ENCODE measurements at places on chromosomes 1 and 21.

GRCh38 chr1:242784807-242785206 is 260.3 kb upstream of the PLD5 start:
- no peak for DNase-seq

- DNase-seq = peak; percentile 32
These were observed 50.1 kb downstream of the ZNF281 start for GRCh38 chr1:200359610-200360163.

- no peak for DNase-seq
These were observed 19.3 kb upstream of the RUNX3 start for GRCh38 chr1:24949331-24949881.

DNA sequence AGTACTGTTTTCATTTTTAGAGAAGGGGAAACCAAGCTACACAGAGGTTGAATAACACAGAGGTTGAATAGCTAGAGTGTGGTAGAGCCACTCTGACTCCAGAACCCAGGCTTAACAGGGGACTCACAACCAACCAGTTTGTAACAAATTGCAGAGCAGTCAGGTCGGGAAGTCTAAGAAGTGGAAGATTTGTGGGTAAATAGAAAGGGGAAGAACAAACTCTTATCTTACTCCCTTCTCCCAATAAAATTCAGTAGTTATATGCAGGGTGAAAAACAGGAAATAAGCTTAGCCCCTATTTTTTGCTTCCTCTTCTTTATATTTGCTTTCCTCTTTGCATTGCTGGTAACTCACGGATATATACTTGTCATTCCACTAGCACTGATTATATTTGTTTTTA is 23.2 kb downstream of the CDC42 start:
- no peak for DNase-seq

DNA sequence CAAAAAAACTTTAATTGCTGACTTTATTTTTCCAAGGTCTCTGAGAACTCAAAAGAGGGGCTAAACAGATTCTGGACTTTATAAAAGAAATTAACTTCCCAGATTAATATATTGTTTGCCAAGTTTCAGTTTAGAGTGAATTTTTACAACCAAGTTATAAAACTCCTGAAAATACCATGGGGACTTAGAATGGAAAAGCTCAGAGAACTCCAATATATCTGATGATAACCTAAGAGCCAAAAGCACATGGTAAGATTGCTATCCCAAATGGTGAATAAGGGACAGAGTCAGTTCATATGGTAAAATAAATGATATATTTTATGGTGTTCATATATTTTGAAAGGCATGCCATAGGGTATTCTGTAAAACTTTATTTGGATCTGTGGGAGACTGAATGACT is 470.9 kb downstream of the TTLL7 start:
- DNase-seq = no peak

- no peak for DNase-seq
These were observed 2.9 kb downstream of the C2CD2 start for GRCh38 chr21:41950941-41951351.

- no peak for DNase-seq
These were observed 52.1 kb downstream of the PGM1 start for GRCh38 chr1:63645317-63645716.

GRCh38 chr1:207352554-207352953 is 31.1 kb downstream of the CD55 start:
- no peak for DNase-seq

DNA sequence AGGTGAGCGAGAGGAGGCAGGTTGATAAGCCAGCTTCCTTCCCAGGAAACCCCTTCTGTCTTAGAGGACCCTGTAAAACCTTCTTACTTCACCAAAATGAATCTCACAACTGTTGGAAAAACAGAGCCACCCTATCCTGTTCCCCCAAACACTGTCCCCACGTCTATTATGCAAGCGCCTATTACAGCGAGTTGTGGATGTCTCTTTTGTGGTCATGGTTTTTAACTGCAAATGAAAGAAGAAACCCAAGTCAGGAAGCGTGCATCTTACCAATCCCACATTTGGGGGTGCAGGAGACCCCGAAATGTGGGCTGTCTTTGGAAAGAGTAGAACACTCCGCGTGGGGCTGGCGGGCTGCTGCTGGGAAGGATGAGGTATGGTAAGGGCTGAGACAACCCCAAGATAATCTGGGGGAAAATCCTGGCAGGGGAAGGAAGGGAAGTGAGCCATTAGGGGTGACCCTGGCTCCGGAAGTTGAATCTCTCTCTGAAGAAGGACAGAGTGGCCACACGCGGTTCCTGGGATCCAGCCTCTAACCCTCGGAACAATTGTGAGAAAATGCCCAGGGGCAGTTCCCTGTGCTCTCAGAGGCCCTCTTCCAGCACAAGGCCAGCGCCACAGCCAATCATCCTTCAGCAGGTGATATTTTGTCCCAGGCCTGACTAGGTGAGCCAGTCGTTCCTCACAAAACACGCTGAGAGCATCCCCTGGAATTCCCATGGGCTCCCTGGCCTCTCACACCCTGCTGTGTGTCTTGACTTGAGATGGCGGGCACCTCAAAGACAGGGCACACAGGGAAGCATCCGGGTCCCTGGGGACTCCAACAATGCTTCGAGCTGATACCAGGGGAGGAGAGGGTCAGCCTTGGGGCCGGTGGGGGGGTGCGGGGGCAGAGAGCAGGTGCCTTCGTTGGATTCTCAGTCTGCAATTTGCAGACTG is 168.5 kb upstream of the IRF2BP2 start:
- no peak for DNase-seq

DNA sequence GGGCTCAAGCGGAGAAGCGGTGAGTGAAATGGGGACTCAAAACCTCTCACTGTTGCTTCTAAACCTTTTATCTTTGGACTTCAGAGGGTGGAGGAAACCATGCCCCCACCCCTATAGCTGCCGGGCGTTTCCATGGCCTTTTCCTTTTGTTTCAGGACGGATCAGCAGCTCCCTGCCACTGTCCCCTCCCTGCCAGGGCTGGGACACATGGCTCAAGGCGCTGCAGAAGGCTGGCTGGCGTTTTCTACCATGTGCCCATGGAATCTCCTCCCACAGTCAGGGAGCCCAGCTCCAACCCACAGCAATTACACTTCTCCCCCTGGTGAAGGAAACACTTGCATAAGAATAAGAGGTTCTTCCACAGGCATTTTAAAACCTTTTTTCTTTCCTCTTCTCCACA is 812.7 kb downstream of the PLA2G4A start:
- no peak for DNase-seq

DNA sequence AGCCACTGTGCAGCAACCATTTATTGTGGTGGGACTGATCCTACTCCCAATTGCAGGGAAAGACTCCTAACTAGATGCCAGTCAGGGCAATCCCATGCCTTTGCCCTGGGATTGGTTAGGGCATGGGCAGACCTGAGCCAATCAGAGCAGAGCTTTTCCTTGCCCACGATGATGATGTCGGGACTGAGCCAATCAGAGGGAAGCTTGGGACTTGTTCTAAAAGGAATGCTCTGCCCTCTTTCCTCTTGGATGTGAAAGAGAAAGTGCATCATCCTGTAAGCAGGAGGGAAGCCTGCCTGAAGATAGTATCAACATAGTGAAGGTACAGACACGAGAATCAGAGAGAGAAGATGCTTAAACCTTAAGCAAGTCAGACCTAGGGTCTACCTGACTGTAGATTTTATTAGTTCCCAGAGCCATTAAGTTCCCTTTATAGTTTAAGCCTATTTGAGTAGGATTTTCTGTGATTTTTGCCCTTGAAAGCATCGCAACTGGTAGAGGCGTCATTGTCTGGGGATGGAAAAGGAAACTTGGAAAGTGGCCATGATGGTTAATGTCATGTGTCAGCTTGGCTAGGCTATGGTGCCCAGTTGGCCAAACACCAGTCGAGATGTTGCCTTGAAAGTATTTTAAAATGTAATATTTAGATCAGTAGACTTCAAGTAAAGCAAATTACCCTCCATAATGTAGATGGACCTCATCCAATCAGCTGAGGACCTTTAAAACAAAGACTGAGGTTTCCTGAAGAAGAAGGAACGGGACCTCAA is 19.9 kb downstream of the IRF2BP2 start:
- no peak for DNase-seq

DNA sequence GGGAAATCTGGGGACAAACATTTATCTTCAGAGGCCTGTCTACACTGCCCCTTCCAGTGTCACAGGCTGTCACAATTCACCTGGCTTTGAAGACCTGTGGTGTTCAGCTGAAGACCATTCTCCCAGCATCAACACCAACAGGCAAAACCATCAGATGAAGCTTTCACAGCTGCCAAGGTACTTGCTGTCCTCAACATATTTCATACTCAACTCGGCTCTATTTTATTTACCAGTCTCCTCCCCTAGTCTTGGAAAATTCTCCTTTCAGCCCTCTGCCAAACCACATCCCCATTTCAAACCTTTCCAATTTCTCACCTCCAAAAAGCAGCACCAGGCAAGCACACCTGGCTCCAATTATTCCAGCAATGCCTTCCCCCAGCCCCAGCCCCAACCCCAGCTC is 108.8 kb downstream of the TGFBR3 start:
- DNase-seq = no peak

DNA sequence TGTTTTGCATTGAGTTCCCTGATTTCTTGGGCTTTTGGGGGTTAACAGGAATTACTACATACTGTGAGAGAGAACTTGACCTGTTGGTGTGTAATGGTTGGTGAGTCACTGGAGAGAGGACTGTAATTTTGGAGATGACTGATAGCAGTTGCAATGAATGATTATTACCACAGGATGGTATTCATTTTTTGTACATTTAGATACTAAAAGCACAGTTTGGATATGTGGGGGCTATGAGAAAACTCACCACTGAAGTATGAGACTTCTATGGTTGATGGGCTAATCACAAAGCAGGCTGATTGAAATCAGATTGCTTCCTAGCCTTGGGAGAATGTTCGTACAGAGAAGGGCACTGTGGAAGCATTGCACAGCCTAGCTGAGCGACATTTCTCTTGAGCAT is 1571.3 kb upstream of the PRMT6 start:
- peak; percentile 93 for DNase-seq

GRCh38 chr1:21886486-21887215 is 50.5 kb downstream of the HSPG2 start:
- DNase-seq = no peak

GRCh38 chr1:201540846-201541735 is 2.2 kb downstream of the NAV1 start:
- DNase-seq = no peak

Data from fibroblast of skin of left quadriceps (primary cell).